ENCODE measurements at places on chromosomes 7 and 10. TPM values are rescaled to one million over a fixed set of nuclear protein-coding genes. Genes with fewer than 3 reads are reported as not detected.

NFE2L3 gene
- total RNA-seq: 2.4 TPM

CHAT gene
- total RNA-seq: not detected

FGFBP3 gene
- total RNA-seq: 1.5 TPM

INSYN2A gene
- 8.8 TPM for total RNA-seq

KEL gene
- 0.16 TPM for total RNA-seq
